ENCODE measurements at places on chromosomes 11 and 22.

GRCh38 chr11:57255618-57256017 lies 18.6 kb upstream of the APLNR start:
- no peak for DNase-seq

GRCh38 chr11:85961930-85962363 lies 106.8 kb downstream of the CCDC83 start:
- no peak for DNase-seq

GRCh38 chr11:128629516-128630106 lies 42.3 kb upstream of the ETS1 start:
- no peak for DNase-seq

DNA sequence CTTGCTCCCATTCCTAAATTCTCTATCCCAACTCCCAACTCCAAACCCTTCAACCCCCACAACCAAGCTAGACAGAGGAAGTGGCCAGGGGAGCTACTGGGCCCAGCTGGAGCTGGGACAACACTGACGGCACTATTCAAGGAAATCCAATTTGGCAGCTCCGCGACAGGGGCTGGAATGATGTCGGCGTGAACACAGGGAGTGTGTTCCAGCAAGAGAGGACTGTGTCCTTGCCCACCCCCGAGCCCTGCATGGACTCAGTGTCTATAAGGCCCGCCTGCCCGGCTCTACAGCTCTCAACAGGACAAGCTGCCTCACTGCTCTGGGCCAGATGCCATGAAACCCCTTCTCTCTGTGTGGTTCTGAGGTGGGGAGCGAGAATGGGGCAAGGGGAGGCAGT lies 11.3 kb downstream of the PCSK7 start:
- no peak for DNase-seq

- DNase-seq, result no peak
Observed at GRCh38 chr22:38106814-38107578, 3.5 kb downstream of the BAIAP2L2 start.

GRCh38 chr11:95485115-95485900 lies 254.3 kb upstream of the SESN3 start:
- DNase-seq, result no peak

- no peak for DNase-seq
Observed at GRCh38 chr11:67699521-67699920, 25.1 kb upstream of the ALDH3B2 start.

GRCh38 chr22:42770448-42770726 lies 49.7 kb upstream of the A4GALT start:
- no peak for DNase-seq

DNA sequence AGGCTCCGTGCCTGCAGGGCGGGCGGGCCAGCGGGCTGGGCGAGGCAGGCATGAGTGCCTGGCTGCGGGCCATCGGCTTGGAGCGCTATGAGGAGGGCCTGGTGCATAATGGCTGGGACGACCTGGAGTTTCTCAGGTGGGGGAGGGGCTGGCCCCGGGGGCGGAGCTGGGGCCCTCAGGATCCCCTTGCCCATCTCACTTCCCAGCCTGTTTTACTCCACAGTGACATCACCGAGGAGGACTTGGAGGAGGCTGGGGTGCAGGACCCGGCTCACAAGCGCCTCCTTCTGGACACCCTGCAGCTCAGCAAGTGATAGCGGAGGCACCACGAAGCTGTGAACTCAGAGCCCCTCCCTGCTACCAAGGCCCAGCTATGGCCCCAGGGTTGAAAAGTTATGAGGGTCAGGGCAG lies 5.9 kb downstream of the PHOX2A start:
- DNase-seq, result no peak

DNA sequence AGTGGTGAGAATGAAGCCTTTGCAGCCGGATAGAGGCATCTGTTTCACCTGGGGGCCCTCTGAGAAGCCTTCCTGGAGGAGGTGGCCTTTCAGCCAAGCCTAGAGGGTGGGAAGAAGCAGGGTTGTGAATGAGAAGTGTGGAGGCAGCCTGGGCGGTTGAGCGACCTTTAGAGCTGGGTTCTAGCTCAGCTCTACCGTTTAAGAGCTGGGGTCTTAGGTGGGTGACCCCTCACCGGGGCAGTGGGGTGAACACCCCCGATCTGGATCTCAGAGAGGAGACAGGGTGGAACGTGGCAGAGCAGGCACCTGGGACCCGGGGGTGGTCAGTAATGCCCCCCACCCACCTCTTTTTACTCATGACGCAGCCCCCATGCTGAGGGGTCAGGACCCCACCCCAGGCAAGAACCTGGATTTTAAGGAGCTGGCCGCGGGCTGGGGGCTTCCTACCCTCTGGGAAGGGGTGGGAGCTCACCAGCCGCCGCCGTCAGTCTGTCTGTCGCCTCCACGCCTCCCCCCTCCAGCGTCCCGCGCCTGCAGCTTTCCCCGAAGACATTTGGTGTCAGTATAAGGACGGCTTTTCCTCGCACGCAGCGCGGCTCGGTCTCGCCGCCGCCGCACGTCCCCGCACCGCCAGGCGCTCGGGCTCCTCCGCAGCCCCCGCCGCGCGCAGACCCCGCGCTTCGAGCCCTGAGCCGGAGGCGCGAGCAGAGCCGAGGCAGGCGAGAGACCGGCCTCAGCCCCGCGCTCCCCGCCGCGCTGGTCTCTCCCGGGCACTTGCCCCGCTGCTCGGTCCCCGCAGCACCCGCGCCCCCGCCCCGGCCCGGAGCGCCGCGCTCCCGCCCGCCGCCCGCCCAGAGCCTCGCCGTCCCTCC lies 13.3 kb upstream of the CACNA1I start:
- DNase-seq, result no peak

GRCh38 chr11:120186774-120187591 lies 23.8 kb upstream of the OAF start:
- no peak for DNase-seq

DNA sequence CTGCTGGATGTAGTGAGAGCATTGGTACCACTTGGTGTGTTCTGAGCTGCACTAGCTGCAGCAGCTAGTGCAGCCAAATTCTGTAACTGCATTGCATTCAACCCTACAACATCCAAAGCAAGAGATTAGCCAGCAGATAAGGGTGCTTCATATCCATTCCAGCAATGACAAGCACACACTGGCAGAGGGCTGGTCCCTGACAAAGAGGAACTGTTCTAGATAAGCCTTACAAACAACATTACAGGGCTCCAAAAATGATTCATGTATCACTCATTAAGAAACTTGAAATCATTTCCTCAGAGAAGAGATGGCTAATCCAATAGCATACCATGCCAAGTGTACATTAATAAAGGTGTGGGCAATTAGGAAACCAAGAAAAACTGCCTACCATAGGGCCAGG lies 28.4 kb upstream of the RAPSN start:
- DNase-seq, result no peak

DNA sequence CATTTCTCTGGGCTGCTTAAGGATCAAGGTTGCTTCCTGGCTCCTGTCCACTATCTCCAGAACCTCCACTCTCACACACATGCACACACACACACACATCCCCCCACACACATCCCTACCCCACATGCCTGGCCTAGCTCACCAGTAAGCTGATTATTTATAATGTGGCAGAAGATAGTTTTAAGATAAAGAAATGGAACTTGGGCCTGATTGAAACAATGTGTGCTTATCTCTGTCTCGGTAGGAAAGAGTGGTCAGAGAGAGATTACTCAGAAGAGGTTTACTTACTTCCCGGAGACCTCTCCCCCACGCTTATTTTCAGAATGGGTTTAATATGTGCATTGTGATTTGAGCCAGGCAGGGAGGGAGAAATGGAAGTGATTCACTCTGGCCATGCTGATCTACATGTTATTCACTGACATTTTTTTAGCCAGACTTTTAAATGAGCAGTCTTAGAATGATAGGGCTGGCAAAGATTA lies 422.4 kb downstream of the TENM4 start:
- DNase-seq, result no peak

DNA sequence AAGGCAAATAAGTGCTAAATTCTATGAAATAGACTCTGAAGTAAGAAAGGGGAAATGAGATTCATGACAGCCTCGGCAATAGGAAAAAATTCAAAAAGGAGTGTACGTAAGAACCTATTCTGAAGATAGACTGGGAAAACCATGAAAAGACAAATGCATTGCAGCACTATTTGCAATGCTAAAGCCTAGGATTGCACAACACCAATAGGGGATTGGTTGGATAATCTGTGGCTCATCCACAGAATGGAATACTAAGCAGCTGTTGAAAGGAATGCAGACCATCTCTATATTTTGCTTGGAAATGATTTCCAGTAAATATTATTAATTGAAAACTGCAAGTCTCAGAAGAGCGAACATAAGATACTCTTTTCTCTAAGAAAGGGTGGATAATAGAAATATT lies 91.7 kb upstream of the CLMP start:
- no peak for DNase-seq

GRCh38 chr11:6334806-6335205 lies 14.5 kb upstream of the CAVIN3 start:
- DNase-seq, result no peak

DNA sequence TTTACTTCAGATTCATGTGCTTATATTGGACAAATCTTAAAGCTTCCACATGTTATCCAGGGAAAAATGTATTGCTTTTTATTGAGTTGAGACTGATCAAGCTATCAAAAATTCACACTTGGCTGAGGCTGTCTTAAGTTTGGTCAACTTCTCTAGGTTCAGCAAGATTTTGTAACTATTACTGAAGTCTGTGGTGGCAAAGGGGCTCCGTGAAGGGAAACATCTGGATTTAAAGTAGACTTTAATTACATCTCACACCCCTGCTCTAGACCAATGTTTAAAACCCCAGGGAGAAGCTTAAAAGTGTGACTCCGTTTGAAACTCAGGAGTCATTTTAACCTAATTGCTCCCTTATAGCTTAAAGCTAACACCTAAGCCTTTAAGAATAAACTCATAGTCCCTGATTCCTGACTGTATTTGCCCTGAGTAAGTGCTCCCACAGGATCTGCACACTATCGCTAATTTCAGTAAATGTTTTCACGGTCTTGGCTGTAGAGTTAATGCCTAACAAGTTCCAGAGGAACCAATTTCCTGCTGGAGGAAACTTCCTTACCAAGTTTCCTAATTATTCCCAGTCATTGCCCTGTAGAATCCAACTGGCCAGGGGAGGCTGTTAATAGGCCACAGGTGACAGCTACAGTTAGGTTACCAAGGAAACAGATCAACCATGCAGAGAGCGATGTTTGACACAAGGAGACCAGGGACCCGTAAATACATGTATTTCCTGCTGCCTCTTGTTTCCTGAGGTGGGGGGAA lies 40.5 kb downstream of the OR10A6 start:
- no peak for DNase-seq

GRCh38 chr22:18970176-18970947 lies 34.3 kb upstream of the PRODH start:
- DNase-seq, result no peak

GRCh38 chr11:35100013-35100383 lies 39.0 kb upstream of the CD44 start:
- DNase-seq, result no peak

GRCh38 chr22:39721206-39722031 lies 150.9 kb downstream of the CACNA1I start:
- no peak for DNase-seq

GRCh38 chr11:116721988-116722387 lies 50.8 kb downstream of the BUD13 start:
- no peak for DNase-seq

DNA sequence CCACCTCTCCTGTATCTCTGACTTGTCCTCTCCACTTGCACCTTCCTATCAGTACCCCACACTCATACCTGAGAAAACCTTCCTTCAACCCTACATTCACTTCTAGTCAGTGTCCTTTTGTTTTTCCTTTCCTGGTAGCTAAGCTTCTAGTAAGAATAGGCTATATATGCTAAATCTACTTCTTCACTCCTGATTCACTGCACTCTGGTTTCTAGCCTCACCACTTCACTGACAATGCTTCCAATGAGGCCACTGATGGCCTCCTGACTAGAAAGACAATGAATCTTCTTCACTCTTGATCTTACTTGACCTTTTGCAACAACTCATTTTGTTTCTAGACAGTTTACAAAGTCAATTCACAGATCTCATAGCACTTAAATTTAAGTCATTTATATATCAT lies 52.0 kb downstream of the RELT start:
- no peak for DNase-seq

- no peak for DNase-seq
Observed at GRCh38 chr11:116267146-116267545, 505.6 kb downstream of the BUD13 start.

- no peak for DNase-seq
Observed at GRCh38 chr22:44545773-44546172, 47.7 kb upstream of the RTL6 start.

DNA sequence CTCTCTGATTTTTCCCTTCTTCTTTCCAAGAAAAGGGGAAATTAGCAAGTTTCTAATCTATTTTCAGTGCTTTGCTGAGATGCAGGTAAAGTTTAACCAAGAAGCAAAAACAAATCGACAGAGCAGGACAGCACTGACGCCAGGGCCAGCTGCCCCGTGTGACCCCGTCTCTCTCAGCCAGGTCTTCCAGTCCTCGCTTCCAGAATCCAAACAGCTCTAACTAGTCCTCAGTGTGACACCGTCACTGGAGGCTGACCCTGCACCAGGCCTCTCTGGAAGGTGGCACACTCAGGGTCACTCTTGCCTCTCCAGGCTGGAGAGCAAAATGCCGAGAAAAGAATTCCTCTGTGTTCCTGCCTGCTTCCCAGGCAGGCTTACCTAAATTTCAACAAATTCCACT lies 44.8 kb downstream of the SHANK2 start:
- DNase-seq, result no peak

GRCh38 chr11:77467993-77468392 lies 5.9 kb downstream of the PAK1 start:
- no peak for DNase-seq

- no peak for DNase-seq
Observed at GRCh38 chr11:18329196-18329870, 7.0 kb downstream of the GTF2H1 start.

DNA sequence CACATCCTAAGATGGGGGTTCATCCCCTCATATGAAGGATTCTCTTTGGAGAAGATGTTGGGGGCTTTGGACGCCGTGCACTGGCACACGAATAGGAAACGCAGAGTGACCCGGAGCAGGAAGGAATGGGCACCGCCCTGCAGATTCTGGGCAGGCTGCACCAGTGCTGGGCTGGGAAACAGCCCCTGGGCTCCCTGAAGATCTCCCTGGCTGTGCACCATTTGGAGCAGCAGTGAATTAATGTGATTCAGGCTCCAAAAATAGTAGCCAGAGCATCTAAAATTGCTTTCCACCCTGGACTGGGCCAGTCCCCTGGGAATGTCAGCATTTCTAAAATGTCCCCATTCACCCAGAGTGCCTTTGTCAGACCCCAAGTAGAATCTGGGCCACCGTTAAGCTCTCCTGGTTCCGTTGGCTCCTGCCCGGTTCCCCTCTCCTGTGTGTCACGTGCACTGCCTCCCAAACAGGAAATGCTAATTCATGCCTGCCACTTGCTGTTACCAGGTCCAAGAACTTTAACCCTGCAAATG lies 18.6 kb downstream of the IRAG1 start:
- no peak for DNase-seq

DNA sequence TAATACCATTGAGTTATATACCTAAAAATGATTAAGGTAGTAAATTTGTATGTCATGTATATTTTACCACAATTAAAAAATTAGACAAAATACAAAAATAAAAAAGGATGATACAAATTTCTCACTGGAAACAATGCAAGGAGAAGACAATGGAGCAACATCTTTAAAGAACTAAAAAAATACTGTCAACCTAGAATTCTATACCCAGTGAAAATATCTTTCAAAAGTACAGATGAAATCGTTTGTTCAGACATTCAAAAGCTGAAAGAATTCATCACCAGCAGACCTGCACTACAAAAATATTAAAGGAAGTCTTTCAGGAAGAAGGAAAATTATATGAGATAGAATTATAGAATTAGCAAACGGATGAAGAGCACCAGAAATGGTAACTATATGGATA lies 9.8 kb upstream of the ASCL2 start:
- no peak for DNase-seq

GRCh38 chr11:12968826-12969225 lies 40.3 kb upstream of the RASSF10 start:
- DNase-seq, result no peak

GRCh38 chr11:42058794-42059193 lies 599.3 kb upstream of the LRRC4C start:
- no peak for DNase-seq

All from stimulated activated CD8-positive, alpha-beta memory T cell treated with anti-CD3 and anti-CD28 coated beads, Interleukin-7, amount 100 ng/mL, for 24 hours (primary cell).